Cardiac muscle cell (in vitro differentiated cells and primary cell): ENCODE measurements at places on chromosomes 12 and 14.

DNA sequence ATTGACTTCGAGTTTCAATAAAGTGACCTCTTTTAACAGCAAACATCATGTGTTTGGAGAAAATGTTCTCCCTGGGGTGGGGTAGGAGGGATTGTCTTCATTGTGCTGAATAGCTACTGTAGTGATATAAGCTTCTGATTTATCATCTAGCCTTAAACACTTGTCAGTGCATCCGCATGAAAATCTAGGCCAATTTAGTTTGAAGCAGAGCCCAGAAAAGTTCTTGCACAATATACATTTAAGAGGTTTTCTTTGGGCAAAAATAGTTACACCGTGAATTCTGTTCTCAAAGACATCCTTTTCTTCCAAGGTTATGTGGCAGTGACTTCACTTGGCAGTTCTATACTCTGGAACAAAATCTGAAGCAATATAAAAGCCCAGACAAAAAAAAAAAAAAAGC, 136.0 kb upstream of the IFNG-AS1 start:
- H3K4me1 ChIP-seq = no peaks in the 10 kb centered on the region
- H3K4me3 ChIP-seq = no peak overlapping the region
- peak; percentile 58 for DNase-seq
- H3K27me3 ChIP-seq = no peaks in the 10 kb centered on the region
- H3K36me3 ChIP-seq = no peaks in the 10 kb centered on the region

GRCh38 chr12:57744194-57744776, 554 bp upstream of the TSPAN31 start:
- DNase-seq = no peak
- H3K4me1 ChIP-seq = no peaks in the 10 kb centered on the region
- peaks cover 21% of the 10 kb centered on the region for H3K36me3 ChIP-seq
- H3K4me3 ChIP-seq = peak overlapping the region; percentile 48

GRCh38 chr14:55451398-55451797, 11.0 kb upstream of the TBPL2 start:
- H3K4me3 ChIP-seq = no peak overlapping the region
- no peaks in the 10 kb centered on the region for H3K36me3 ChIP-seq
- H3K27ac ChIP-seq = no peak overlapping the region
- H3K27me3 ChIP-seq = no peaks in the 10 kb centered on the region

DNA sequence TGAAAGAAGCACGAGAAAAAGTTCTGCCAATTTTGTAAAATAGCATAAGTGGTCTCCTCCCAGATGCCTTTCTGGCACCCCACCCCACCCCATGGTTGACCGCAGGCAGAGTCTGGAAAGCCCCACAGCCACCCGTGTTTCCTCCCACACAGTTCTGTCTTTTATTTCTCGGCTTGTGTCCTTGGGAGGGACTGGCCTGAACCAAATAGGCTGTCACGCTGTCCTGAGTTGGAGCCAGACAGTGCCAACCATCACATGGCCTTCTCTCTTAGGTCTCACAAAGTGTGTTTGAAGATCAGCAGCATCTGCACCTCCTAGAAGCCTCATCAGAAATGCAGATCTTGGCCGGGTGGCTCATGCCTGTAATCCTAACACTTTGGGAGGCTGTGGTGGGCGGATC, 10.2 kb upstream of the LTA4H start:
- H3K4me3 ChIP-seq = no peak overlapping the region
- H3K27me3 ChIP-seq = no peaks in the 10 kb centered on the region
- no peak overlapping the region for H3K27ac ChIP-seq
- no peak for DNase-seq
- no peaks in the 10 kb centered on the region for H3K36me3 ChIP-seq

DNA sequence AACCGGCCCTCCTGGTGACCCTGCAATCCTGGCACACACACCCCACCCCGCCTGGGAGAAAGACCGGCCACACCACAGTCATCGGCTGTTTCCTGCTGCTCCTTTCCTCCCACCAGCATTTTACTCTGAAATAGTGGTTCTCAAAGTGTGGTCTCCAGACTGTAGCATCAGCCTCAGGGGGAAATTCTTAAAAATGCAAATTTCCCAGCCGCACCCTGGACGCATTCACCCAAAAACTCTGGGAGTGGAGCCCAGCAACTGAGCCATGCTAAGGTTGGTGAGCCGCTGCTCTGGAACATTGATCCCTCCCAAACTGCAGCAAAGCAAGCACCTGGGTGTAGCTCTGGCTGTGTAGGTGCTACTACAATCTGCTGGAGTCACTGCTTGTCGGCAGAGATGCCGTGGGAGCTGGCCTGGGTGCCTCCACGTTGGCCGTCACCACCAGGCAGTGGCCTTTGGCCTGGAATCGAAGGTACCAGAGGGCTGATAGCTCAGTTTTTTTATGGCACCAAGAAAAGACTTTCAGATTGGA, 38.4 kb upstream of the BCL2L14 start:
- no peaks in the 10 kb centered on the region for H3K27me3 ChIP-seq
- no peak overlapping the region for H3K27ac ChIP-seq
- no peak for DNase-seq

- H3K4me3 ChIP-seq = no peak overlapping the region
- H3K27ac ChIP-seq = no peak overlapping the region
- no peaks in the 10 kb centered on the region for H3K36me3 ChIP-seq
- no peaks in the 10 kb centered on the region for H3K27me3 ChIP-seq
- DNase-seq = peak; percentile 13
- no peaks in the 10 kb centered on the region for H3K4me1 ChIP-seq
These were observed 580.4 kb downstream of the VRK1 start for GRCh38 chr14:97377550-97377949.

DNA sequence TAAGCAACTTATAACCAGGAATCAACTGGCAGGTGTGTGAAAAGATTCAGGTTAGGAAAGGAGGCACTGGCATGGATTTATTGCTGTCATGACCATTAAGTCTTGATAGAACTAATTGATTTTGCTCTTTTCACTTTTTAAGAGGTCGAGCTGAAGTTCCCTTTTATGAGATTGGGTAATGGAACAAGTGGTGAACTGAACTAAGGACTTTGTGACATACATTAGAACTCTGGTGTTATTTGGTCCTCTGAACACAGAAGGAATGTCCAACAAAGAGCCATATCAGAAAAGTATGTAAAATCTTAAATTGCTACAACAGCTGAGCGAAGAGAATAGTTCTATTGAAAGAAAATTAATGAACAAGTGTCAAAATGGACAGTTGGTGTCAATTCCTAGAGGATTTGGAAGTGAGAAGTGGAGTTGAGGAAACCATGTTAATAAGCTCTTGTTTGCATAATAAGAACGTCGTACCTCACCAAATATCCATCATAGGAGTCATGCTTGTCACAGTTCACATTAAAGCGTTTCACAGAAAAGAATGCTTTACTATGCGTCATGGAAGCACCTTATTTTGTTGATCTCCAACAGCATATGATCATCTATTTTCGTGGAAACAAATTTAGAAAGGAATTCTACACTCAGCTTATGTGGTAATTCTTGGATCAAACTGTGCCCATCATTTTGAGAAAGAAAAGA, 8.4 kb upstream of the MYF6 start:
- H3K36me3 ChIP-seq = no peaks in the 10 kb centered on the region
- no peak overlapping the region for H3K4me3 ChIP-seq
- no peak for DNase-seq
- H3K4me1 ChIP-seq = peaks cover 10% of the 10 kb centered on the region
- H3K27me3 ChIP-seq = peaks cover 9% of the 10 kb centered on the region

DNA sequence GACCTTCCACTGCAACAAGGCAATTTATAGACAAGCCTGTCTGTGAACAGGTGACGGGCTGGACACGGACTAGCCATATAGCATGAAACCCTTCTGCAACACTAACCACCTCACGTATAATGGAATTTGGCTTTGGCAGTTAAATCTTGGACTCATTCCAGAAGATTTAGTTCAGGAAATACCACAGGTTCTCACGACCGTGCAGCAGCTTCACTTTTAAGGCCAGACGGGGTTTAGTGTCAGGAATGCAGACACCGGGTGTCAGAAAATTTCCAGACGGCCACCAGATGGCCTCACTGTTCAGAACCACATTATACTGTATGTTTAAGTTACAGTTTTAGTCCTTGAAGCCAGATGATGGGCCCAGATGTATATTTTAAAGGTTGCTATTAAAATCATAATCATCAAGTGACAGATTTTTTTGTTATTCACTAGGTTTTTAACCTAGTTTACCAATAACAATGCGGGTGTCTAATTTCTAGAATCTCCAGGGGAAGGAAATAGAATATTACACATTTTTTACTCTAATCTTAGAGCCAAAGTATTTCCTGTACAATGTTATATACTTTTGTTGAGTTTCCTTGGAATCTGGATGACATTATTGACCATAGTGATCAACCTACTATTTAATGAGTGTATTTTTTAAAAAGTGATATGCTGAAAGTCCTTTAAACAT, 90.5 kb upstream of the TMPO start:
- H3K36me3 ChIP-seq = no peaks in the 10 kb centered on the region
- DNase-seq = peak; percentile 90
- H3K4me3 ChIP-seq = no peak overlapping the region
- no peak overlapping the region for H3K27ac ChIP-seq
- H3K4me1 ChIP-seq = peaks cover 7% of the 10 kb centered on the region
- H3K27me3 ChIP-seq = no peaks in the 10 kb centered on the region

GRCh38 chr14:28001002-28001401, 765.6 kb upstream of the FOXG1 start:
- no peaks in the 10 kb centered on the region for H3K27me3 ChIP-seq
- no peak overlapping the region for H3K27ac ChIP-seq
- no peaks in the 10 kb centered on the region for H3K36me3 ChIP-seq
- H3K4me3 ChIP-seq = no peak overlapping the region

DNA sequence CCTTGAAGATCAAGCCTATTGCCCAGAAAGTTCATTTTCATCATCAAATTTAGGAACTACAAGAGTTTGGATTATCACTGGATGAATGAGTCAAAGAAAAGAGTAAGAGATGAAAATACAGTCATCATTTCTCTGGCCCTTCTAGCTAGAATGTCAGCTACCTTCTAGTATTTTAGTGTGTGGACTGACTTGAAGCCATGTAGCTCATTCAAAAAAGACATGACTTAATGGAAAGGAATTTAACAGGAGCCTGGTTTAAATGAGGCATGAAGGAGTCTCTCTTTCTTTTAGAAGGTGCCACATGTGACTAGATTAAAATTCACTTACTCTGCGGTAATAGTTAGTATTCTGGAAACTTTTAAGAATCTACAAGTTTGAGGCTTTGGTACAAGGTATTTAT, 7.1 kb downstream of the PTHLH start:
- peaks cover 4% of the 10 kb centered on the region for H3K4me1 ChIP-seq
- H3K4me3 ChIP-seq = no peak overlapping the region
- no peak overlapping the region for H3K27ac ChIP-seq

DNA sequence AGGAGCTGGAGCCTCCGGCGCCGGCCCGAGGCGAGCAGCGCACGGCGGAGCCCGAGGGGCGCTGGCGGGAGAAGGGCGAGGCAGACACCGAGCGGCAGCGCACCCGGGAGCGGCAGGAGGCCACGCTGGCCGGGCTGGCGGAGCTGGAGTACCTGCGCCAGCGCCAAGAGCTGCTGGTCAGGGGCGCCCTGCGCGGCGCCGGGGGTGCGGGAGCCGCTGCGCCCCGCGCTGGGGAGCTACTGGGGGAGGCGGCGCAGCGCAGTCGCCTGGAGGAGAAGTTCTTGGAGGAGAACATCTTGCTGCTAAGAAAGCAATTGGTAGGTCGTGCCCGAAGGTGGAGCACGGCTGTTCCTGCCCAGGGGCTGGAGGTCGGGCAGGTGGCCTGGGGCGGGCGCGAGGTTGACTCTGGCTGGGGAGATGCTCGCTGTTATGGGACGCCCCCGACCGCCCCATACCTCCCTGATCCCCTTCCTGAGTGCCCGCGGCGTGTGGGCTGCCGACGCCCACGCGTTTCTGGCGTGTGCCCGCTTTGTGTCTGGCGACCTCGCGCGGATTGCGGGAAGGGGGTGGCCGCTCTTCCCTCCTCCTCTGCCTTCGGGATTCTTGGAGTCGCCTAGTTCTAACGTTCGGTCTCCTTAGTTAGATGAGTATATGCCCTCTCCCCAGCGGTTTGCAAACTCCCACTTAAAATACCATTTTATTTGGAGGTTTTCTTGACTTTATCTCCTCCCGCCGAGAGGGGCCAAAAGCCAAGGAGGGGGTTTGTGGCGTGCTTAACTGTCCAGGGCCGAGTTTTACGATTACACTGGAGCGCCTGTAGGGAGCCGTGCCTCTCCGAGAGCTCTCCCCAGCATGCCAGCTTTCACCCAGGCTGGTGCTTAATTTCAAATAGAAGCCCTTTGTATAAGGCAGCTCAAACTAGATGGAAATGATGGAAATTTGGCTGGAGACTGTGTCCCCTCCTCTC, 752 bp downstream of the DACT1 start:
- peaks cover 12% of the 10 kb centered on the region for H3K36me3 ChIP-seq
- peak; percentile 59 for DNase-seq
- peak overlapping the region; percentile 86 for H3K4me3 ChIP-seq
- H3K27me3 ChIP-seq = no peaks in the 10 kb centered on the region
- H3K27ac ChIP-seq = peak overlapping the region; percentile 98

GRCh38 chr12:9169979-9170634, 38.1 kb downstream of the PZP start:
- no peak overlapping the region for H3K4me3 ChIP-seq
- DNase-seq = no peak
- H3K36me3 ChIP-seq = no peaks in the 10 kb centered on the region
- no peaks in the 10 kb centered on the region for H3K27me3 ChIP-seq
- no peak overlapping the region for H3K27ac ChIP-seq
- no peaks in the 10 kb centered on the region for H3K4me1 ChIP-seq

DNA sequence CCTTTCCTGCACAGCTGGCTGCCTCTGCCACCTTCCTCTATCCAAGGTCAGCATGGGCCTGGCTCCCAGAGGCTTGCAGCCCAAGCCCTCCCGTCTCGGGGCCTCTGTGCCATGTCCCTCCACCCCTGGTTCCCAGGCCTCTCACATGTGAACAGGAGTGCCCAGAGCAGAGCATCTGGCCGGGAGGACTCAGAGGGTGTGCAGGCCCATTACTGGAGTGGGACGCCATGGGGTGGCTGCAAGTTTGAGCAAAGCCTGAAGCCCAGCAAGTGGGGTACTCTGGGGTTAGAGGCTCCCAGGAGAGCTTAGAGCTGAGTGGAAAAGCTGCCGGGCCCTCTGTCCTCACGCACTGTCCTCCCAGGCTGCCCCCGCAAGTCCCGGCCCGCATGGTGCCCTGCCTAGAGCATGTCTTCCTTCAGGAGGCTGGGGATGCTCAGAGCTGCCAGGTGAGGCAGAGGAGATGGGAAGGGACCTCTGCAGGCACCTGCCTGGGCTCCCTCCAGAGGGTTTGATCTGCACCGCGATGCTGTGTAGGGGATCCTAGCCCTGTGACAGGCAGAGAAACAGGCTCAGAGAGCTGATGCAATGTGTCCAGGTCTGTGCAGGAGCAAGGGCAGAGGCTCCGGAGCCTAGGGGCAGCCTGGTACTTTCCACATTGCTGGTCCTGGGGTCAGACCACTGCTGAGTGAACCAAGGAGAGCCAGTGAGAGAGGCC, 39.8 kb downstream of the DIO3 start:
- H3K36me3 ChIP-seq = no peaks in the 10 kb centered on the region
- H3K4me3 ChIP-seq = no peak overlapping the region
- DNase-seq = no peak
- H3K4me1 ChIP-seq = no peaks in the 10 kb centered on the region
- H3K27ac ChIP-seq = no peak overlapping the region
